ENCODE measurements at places on chromosomes 6 and 20. TPM values are rescaled to one million over a fixed set of nuclear protein-coding genes. Genes with fewer than 3 reads are reported as not detected.

DNA sequence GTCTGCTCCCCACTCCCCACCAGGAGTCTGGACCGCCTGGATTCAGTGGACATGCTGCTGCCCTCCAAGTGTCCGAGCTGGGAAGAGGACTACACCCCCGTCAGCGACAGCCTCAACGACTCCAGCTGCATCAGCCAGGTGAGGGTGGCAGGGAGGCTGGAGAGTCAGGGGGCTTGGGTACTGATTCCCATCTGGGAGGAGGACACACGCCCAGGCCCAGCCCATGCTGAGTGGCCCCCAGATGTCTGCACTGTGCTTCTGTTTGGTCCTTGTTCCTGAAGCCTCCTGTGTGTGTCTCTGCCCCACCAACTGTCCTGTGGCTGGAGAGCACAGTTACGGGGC is 101.6 kb upstream of the MYL9 start:
- DNase-seq, result no peak
- no peaks in the 10 kb centered on the region for H3K4me1 ChIP-seq
- no peaks in the 10 kb centered on the region for H3K36me3 ChIP-seq
- H3K4me3 ChIP-seq, result no peak overlapping the region

PKIB gene
- total RNA-seq, result 2.0 TPM

DNA sequence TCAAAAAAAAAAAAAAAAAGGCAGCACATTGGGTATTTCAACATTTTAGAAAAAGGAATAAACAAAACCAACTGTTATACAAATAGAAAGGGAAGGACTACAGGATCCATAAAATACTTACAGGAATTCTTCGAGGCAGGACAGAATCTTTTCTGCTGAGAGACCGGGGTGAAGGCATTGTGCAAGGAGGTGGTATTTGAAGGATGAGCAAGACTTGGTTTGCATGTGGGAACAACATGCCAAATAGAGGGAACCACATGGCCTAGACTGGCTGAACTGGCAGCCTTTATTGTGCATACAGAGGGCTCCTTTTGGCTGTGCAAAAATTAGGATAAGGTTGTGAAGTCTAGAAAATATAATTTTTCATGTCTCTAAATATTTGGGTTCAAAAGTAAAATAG is 62.9 kb downstream of the SCAND1 start:
- no peak overlapping the region for H3K4me3 ChIP-seq
- no peaks in the 10 kb centered on the region for H3K36me3 ChIP-seq
- no peak overlapping the region for H3K27ac ChIP-seq

ZFAND3 gene
- 93.9 TPM for total RNA-seq

- no peak overlapping the region for H3K4me3 ChIP-seq
- H3K27ac ChIP-seq, result no peak overlapping the region
- no peak for DNase-seq
These were observed 12.3 kb downstream of the TMEM14B start for GRCh38 chr6:10759884-10760329.

CALHM4 gene
- not detected for total RNA-seq

ZBTB12 gene
- 1.9 TPM for total RNA-seq

GRCh38 chr6:125480571-125480970 is 178.8 kb upstream of the HDDC2 start:
- peaks cover 18% of the 10 kb centered on the region for H3K27me3 ChIP-seq
- no peak for DNase-seq
- H3K4me1 ChIP-seq, result no peaks in the 10 kb centered on the region
- no peaks in the 10 kb centered on the region for H3K36me3 ChIP-seq
- no peak overlapping the region for H3K27ac ChIP-seq

NFKBIE gene
- total RNA-seq, result 18.1 TPM

DNA sequence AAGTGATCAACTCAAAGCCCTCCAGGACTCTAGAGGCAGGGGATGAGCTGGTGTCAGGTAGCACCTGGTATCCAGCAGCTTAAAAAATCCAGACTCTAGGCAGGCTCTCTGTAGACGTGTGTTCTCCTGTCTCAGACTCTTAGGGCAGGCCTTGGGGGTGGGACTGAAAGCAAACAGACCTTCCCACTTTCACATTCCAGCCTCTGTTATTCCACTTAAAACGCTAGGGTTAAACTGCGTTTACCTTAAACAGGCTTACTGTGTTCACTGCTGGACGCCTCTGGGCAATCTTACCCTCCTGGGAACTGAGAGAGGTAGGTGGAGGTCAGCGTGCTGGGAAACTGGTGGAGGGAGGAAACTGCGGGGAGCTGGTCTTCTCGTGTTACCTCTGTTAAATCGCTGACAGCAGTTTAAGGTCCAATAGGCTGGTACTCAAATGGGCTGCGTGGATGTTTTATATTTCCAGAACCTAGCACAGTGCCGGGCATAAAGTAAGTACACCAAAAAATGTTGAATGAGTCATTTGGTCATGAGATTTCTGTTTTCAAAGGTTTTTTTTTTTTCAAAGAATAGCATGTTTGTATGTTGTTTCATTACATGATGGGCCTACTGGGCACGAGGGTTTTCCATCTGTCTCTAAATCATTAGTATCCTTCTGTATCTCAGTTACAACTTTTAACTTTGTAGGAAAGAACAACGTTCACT is at the start of gene GCNT2:
Gene GCNT2, plus strand, starts transcription at position 248 of the 705 bp plus-strand sequence. CDS start 7,561 bp downstream, outside the sequence.
- no peak within 1 kb of the TSS for H3K27ac ChIP-seq
- H3K36me3 ChIP-seq, result no peaks in the 10 kb centered on the region
- peaks cover 7% of the 10 kb centered on the region for H3K27me3 ChIP-seq
- no peak within 1 kb of the TSS for H3K4me3 ChIP-seq

- peak; percentile 25 for DNase-seq
- peak overlapping the region; percentile 67 for H3K4me3 ChIP-seq
- H3K27ac ChIP-seq, result peak overlapping the region; percentile 66
- H3K36me3 ChIP-seq, result peaks cover 9% of the 10 kb centered on the region
- H3K4me1 ChIP-seq, result peaks cover 51% of the 10 kb centered on the region
These were observed 215.2 kb downstream of the TMEM242 start for GRCh38 chr6:157107915-157108651.

SPDEF gene
- 0.16 TPM for total RNA-seq

GTSF1L gene
- not detected for total RNA-seq

GRCh38 chr20:10668677-10669368 is 5.0 kb downstream of the JAG1 start:
- peaks cover 50% of the 10 kb centered on the region for H3K27me3 ChIP-seq
- H3K4me3 ChIP-seq, result no peak overlapping the region
- no peak overlapping the region for H3K27ac ChIP-seq

SMPDL3A gene
- 0.34 TPM for total RNA-seq

PBOV1 gene
- total RNA-seq, result not detected

- no peaks in the 10 kb centered on the region for H3K27me3 ChIP-seq
- H3K4me3 ChIP-seq, result no peak overlapping the region
- no peak overlapping the region for H3K27ac ChIP-seq
- DNase-seq, result no peak
- no peaks in the 10 kb centered on the region for H3K36me3 ChIP-seq
- no peaks in the 10 kb centered on the region for H3K4me1 ChIP-seq
These were observed 235.3 kb downstream of the BTBD3 start for GRCh38 chr20:12152996-12153395.

- DNase-seq, result no peak
- H3K4me3 ChIP-seq, result no peak overlapping the region
- H3K27me3 ChIP-seq, result no peaks in the 10 kb centered on the region
- no peak overlapping the region for H3K27ac ChIP-seq
These were observed 214.4 kb downstream of the ATXN1 start for GRCh38 chr6:16546861-16547260.

GRCh38 chr6:71290611-71291010 is 2.0 kb downstream of the OGFRL1 start:
- peaks cover 39% of the 10 kb centered on the region for H3K4me1 ChIP-seq
- peaks cover 4% of the 10 kb centered on the region for H3K36me3 ChIP-seq
- peak overlapping the region; percentile 83 for H3K4me3 ChIP-seq

SLC22A3 gene
- total RNA-seq, result not detected

SCUBE3 gene
- total RNA-seq, result 0.16 TPM

HBS1L gene
- total RNA-seq, result 193 TPM

GLP1R gene
- 0.77 TPM for total RNA-seq

- DNase-seq, result no peak
- H3K4me3 ChIP-seq, result no peak overlapping the region
- H3K4me1 ChIP-seq, result no peaks in the 10 kb centered on the region
- H3K36me3 ChIP-seq, result no peaks in the 10 kb centered on the region
- H3K27me3 ChIP-seq, result no peaks in the 10 kb centered on the region
These were observed 212.3 kb upstream of the ZNF217 start for GRCh38 chr20:53805895-53806384.

DNA sequence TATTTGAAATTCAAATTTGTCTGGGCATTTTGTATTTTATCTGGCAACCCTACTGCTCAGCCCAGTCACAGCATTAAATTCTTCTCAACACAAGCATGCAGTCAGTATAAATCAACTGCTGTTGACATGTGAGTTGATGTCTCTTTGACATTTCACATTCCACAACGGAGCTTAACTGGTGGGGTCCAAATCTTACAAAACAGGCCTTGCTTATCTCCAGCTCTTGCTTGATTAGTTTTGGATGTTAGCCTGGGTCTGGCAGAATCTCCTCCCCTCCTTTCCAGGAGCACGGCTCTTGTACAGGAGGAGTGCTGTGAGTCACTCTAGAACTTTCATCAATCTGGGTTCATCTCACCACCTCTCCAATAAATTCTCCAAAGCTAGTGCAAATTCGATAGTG is 80.8 kb upstream of the PHACTR1 start:
- no peak overlapping the region for H3K27ac ChIP-seq
- H3K4me3 ChIP-seq, result no peak overlapping the region
- no peak for DNase-seq
- peaks cover 8% of the 10 kb centered on the region for H3K4me1 ChIP-seq

- no peak overlapping the region for H3K4me3 ChIP-seq
- no peaks in the 10 kb centered on the region for H3K36me3 ChIP-seq
- no peak for DNase-seq
- H3K27ac ChIP-seq, result no peak overlapping the region
- H3K27me3 ChIP-seq, result no peaks in the 10 kb centered on the region
- H3K4me1 ChIP-seq, result no peaks in the 10 kb centered on the region
These were observed 126.8 kb downstream of the GRM4 start for GRCh38 chr6:34018961-34019606.

TSHZ2 gene
- 29.3 TPM for total RNA-seq

SLC17A2 gene
- not detected for total RNA-seq

GRCh38 chr20:53794529-53795115 is 201.0 kb upstream of the ZNF217 start:
- H3K4me1 ChIP-seq, result peaks cover 9% of the 10 kb centered on the region
- H3K27ac ChIP-seq, result no peak overlapping the region
- no peak for DNase-seq
- no peaks in the 10 kb centered on the region for H3K27me3 ChIP-seq

DNA sequence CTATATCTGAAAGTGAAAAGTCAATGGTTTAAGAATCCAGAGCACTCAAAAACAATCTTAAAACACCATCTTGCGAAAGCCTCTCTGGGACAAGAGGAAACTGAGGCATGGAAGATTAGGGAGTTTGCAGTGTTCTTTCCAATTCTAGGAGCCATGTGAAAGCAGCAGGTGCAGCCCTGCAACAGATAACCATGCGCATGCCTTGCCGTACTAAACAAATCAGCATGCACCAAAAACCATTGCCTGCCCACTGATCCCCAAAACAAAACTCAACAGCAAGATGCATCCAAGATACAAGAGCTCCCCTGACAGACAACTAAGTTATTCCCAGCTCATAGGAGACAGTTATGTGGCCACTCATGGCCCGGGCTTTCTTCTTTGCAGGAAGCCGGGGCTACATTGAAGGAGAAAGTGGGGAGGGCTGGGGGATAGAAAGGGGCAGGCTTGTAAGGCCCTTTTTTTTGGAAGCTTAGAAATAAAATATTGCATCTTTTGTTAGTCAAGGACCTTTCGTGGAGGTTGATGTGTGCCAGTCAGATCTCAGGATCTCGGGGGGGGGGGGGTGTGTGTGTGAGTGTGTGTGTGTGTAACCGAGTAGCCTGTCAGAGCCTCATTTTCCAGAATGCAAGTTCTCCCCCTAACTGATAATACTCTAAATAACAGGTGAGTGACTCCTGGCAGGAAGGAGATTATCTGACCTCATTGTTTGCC is 178.4 kb downstream of the MBOAT1 start:
- H3K27ac ChIP-seq, result no peak overlapping the region
- DNase-seq, result no peak
- peaks cover 2% of the 10 kb centered on the region for H3K36me3 ChIP-seq
- H3K4me3 ChIP-seq, result no peak overlapping the region
- no peaks in the 10 kb centered on the region for H3K4me1 ChIP-seq
- H3K27me3 ChIP-seq, result peaks cover 30% of the 10 kb centered on the region

- H3K27ac ChIP-seq, result no peak overlapping the region
- H3K27me3 ChIP-seq, result no peaks in the 10 kb centered on the region
- no peaks in the 10 kb centered on the region for H3K36me3 ChIP-seq
- DNase-seq, result no peak
- H3K4me1 ChIP-seq, result peaks cover 34% of the 10 kb centered on the region
These were observed 12.3 kb downstream of the ABHD12 start for GRCh38 chr20:25378189-25378883.

- no peaks in the 10 kb centered on the region for H3K36me3 ChIP-seq
- no peak overlapping the region for H3K27ac ChIP-seq
- no peak for DNase-seq
- H3K4me1 ChIP-seq, result peaks cover 34% of the 10 kb centered on the region
These were observed 8.8 kb upstream of the PIM1 start for GRCh38 chr6:37160922-37161778.

GRCh38 chr6:156009656-156010055 is 554.0 kb upstream of the NOX3 start:
- DNase-seq, result no peak
- H3K27me3 ChIP-seq, result no peaks in the 10 kb centered on the region
- no peaks in the 10 kb centered on the region for H3K36me3 ChIP-seq
- no peak overlapping the region for H3K4me3 ChIP-seq
- H3K27ac ChIP-seq, result no peak overlapping the region
- H3K4me1 ChIP-seq, result peaks cover 24% of the 10 kb centered on the region

GRCh38 chr6:83411731-83412130 is 19.1 kb downstream of the ME1 start:
- no peaks in the 10 kb centered on the region for H3K27me3 ChIP-seq
- no peaks in the 10 kb centered on the region for H3K4me1 ChIP-seq
- H3K4me3 ChIP-seq, result no peak overlapping the region
- no peak overlapping the region for H3K27ac ChIP-seq
- H3K36me3 ChIP-seq, result no peaks in the 10 kb centered on the region

GRCh38 chr20:47020231-47020630 is 125.6 kb downstream of the EYA2 start:
- H3K4me1 ChIP-seq, result no peaks in the 10 kb centered on the region
- no peak overlapping the region for H3K27ac ChIP-seq
- no peak overlapping the region for H3K4me3 ChIP-seq
- no peaks in the 10 kb centered on the region for H3K36me3 ChIP-seq
- DNase-seq, result no peak

GRCh38 chr6:21873562-21873961 is 280.0 kb downstream of the SOX4 start:
- peaks cover 39% of the 10 kb centered on the region for H3K4me1 ChIP-seq
- H3K27ac ChIP-seq, result no peak overlapping the region
- H3K4me3 ChIP-seq, result no peak overlapping the region
- no peaks in the 10 kb centered on the region for H3K27me3 ChIP-seq

- H3K36me3 ChIP-seq, result no peaks in the 10 kb centered on the region
- no peaks in the 10 kb centered on the region for H3K27me3 ChIP-seq
- H3K4me3 ChIP-seq, result no peak overlapping the region
These were observed 56.2 kb downstream of the MAP7 start for GRCh38 chr6:136494059-136494458.

- no peaks in the 10 kb centered on the region for H3K4me1 ChIP-seq
- no peak overlapping the region for H3K4me3 ChIP-seq
- H3K27ac ChIP-seq, result no peak overlapping the region
- H3K27me3 ChIP-seq, result peaks cover 29% of the 10 kb centered on the region
- no peak for DNase-seq
- no peaks in the 10 kb centered on the region for H3K36me3 ChIP-seq
These were observed 105.5 kb upstream of the EEF1E1 start for GRCh38 chr6:8207869-8208191.
